ENCODE measurements at places on chromosomes 11 and 22.

GRCh38 chr11:35262735-35263134 is 123.8 kb downstream of the CD44 start:
- DNase-seq: no peak

DNA sequence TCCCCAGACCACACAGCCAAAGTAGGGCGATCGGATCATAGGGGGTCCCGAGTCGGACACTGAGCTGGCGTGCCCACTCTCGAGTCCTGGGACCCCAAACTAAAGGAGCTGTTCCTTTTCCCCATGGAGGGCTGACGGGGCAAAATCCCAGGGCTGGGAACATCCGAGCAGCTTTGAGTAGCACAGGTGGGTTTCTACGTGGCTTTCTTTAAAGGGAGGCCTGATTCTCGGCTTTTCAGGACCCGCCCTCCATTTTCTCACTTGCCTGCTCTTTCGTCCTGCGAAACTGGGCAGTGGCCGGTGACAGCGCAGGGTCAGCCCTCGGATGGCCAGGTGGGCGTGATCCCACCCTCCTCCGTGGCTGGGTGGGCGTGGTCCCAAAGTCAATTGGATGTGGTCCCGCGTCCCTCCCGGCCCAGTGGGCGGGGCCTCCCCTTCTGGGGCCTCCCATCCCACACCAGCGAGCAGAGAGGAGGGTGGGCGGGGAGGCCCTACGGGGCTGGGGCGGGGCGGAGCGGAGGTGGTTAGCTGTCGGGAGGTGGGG is 17.5 kb upstream of the TXNRD2 start:
- no peak for DNase-seq

DNA sequence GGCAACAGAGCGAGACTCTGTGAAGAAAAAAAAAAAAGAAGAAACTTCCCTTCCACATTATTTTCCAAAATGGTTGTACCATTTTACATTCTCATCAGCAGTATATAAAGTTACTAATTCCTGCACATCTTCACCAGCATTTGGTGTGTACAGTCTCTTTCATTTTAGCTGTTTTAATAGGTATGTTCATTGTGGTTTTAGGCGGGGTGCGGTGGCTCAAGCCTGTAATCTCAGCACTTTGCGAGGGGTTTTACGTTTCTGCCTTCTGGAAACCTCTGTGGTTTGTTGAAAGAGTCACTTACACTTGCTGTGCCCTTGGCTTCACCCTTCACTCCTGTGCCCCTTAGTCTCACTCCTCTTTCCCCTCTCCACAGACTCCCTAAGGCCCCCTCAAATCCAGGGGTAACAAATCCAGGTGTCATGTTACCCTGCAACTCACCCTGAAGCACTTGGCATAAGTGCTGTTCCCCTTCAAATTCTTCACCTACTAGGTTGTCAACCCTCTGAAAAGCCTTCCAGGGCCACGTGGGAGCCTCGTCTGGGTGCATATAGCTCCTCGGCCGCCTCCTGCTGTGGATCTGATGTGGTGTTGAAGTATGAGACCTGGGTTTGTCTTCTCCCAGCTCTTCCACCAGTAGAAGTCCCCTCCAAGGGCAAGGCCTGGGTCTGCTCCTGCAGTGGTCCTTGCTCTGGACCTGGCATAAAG is 20.8 kb downstream of the TOB2 start:
- no peak for DNase-seq

GRCh38 chr22:38481871-38482332 is 14.0 kb downstream of the KDELR3 start:
- no peak for DNase-seq

GRCh38 chr11:122816761-122817520 is 21.4 kb upstream of the CRTAM start:
- no peak for DNase-seq

GRCh38 chr11:47257517-47258316 is at the start of gene NR1H3:
TSS of gene NR1H3 (plus strand) at chr11:47257996. CDS start at chr11:47259217, 1,221 bp downstream.
- DNase-seq: no peak

DNA sequence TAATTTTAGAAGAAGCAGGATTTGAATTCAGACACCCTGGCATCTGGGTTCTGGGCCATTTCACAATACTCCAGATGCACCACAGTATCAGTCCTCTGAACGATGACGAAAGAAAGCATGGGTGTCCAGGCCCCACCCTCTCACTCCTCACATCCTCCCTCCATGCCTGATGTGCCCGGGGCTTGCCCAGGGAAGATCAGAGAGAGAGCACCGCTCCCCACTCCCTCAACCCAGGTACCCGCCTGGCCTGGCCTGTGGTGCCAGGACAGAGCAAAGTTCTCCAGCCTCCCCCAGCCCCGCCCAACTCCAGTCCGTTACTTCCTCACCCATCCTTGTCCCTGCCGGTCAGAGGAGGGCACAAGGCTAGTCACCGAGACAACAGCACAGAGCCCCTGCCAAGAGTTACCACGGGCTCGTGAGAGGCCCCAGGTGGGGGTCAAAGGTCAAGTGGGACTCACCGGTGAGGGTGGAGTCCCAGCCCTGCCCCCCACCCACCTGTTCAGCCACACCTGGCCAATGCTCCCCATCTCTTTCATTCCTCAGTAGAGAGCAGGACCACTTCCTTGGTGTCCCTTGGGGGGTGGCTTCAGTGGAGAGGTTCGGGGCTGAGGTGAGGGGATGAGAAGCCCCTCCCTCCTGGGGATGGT is 8.1 kb downstream of the BCL9L start:
- peak; percentile 40 for DNase-seq

DNA sequence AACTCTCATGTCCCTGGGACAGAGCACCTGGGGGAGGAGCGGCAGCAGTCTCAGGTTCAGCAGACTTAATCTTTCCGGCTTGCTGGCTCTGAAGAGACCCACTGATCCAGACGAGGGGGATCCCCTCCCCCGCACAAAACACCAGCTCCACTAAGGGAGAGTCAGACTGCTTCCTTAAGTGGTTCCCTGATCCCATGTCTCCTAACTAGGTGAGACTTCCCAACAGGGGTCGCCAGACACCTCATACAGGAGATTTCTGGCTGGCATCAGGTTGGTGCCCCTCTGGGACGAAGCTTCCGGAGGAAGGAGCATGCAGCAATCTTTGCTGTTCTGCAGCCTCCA is 157.2 kb upstream of the TMEM45B start:
- DNase-seq: no peak

GRCh38 chr11:55967914-55968313 is 1.8 kb downstream of the OR10AG1 start:
- DNase-seq: no peak

GRCh38 chr11:42967653-42968052 is 344.1 kb upstream of the API5 start:
- no peak for DNase-seq

GRCh38 chr22:37082251-37082873 is 27.2 kb downstream of the TMPRSS6 start:
- DNase-seq: peak; percentile 34

- DNase-seq: no peak
These were observed 5.5 kb upstream of the MYO18B start for GRCh38 chr22:25736378-25737011.

GRCh38 chr11:38416141-38416540 is 1818.1 kb upstream of the RAG2 start:
- DNase-seq: no peak

GRCh38 chr11:14904745-14905103 is 12.7 kb upstream of the CYP2R1 start:
- peak; percentile 80 for DNase-seq

- DNase-seq: no peak
These were observed 1413.5 kb upstream of the RAG2 start for GRCh38 chr11:38011496-38011895.
